Vagina (tissue), 2 donors: ENCODE measurements at places on chromosomes 12 and 14.

GRCh38 chr14:69548566-69548965, 26.1 kb downstream of the CCDC177 start:
- DNase-seq = no peak

GRCh38 chr14:23487216-23487615, 17.7 kb downstream of the NGDN start:
- DNase-seq = no peak

DNA sequence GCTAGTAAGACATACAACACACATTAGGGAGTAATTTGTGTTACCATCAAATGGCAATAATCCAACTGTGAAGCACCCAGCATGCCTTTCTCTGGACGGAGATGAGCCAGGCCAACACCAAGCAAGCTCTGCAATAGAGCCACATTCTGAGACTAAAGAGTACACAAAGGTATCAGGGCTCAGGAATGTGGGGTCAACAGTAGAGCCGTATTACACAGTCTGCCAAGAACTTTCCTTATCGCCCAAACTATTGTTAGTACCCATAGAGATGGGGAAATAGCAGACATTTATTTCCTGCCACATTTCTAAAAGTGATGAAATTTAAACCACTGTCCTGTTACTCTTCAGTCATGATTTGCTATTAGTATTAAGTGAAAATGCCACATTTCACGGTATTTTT, 113.7 kb downstream of the BMP4 start:
- no peak for DNase-seq

DNA sequence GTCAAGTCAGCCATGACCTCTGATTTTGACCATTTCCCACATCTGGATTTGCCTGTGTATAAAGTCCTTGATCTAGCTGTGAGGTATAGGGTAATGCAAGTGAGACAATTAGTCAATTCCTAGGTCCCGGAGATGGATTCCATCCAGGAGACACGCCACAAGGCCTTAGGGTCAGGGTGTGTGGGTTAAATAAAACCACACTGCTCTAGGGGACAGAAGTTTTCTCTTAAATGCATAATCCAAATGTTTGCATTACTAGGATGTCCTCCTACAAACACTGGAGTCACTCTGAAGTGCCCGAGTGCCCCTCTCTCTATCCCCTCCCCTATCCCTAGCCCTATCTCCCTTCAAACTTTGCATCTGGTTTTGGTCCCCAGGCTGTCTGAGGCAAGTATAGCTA, 26.8 kb downstream of the LRIG3 start:
- no peak for DNase-seq

GRCh38 chr12:56267443-56268071, 815 bp downstream of the COQ10A start:
- no peak for DNase-seq
